Tibial nerve (tissue), 4 donors: ENCODE measurements at places on chromosomes 12 and 14.

DNA sequence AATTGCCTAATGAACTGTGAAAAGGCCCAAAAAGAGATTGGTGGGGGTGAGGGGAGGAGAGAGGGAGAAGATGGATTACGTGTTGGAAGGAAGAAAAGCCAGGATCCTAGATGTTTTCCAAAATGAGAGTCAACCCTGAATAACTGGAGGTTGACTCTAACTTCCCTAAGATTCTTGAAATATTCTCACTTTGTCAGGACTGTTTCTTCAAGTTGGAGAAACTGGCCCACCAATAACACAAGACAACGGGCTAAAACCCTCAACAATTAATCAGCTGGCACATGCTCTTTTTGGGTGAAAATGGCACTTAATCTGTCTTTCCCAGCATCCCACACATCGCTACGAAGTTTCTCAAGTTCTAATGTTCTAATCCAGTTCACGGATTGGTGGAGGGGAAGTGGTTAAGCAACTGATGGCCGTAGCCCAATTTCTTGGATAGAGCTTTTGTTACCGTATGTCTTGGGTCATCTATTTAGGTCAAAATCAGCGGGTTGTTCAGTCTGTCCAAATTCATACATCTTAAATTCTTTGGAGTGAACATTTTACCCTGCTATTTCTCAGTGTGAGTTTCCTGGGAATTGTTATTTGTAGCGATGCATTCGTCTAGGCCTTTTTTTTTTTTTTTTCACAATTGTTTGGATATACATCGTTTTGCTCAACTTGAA lies 49.0 kb downstream of the GPHB5 start:
- no peak for DNase-seq

DNA sequence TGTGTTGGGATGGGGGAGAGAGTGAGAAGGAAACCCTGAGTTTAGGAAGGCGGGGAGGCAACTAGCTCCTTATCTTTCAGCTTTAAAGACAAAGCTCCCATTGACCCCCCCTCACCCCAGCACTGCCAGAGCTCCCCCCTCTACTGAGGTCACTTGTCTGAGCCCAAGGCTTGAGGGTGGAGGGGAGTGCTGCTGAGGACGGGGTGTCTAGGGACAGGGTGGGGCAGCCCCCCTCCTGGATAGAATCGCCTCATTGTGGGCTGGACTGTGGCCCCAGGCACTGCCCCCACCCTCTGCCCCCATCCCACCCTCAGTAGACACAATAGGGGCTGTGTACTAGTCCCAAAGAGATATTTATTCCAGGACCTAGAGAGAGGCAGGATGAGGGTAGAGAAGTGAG lies 3.0 kb downstream of the ERBB3 start:
- DNase-seq: no peak

- no peak for DNase-seq
These were observed 9.2 kb upstream of the CCDC197 start for GRCh38 chr14:93987815-93988476.

- no peak for DNase-seq
These were observed 149.2 kb downstream of the DYRK2 start for GRCh38 chr12:67797753-67798152.

GRCh38 chr14:53328841-53329240 lies 175.7 kb upstream of the DDHD1 start:
- no peak for DNase-seq

DNA sequence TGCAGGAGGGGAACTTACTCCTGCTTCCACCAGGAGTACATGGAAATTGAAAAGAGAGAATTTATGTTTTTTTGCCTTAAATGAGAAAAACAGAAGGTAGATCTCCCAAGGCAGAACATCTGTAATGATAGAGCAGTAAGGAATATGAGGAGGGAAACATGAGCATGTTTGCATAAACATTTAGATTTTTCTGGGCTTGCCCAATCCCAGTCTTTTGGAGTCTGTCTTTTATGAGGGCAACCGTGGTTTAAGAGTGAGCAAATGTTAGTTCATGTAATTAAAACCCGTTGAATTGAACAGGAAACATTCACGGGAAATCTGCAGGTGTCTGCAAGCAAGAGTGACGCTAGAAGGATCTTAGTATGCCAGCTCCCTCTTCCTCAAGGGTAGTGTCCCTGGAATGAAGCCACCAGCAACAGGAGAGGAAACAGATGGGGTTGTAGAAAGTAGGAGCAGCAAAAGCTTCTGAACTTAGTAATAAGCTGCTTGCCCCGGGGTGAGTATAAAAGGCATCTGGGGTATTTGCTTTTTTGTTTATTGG lies 79.3 kb downstream of the ARF6 start:
- DNase-seq: peak; percentile 60

DNA sequence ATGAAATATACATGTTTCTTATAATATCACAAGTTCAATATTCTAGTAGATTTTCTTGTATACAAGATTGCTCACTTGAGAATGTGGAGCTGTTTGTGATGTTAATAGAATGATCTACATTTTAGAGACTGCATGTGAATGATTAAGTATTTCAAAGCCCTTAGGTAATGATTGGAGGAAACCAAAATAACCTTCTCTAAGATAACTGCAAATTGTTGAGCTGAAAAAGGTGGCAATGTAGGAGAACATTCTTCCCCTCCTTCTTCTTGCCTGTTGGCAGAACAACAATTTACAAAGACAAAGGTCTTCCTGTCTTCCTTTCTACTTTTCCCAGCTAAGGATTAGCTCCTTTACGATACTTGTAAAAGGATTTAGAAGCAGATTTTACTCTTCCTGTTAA lies 2.0 kb upstream of the CLEC6A start:
- no peak for DNase-seq

DNA sequence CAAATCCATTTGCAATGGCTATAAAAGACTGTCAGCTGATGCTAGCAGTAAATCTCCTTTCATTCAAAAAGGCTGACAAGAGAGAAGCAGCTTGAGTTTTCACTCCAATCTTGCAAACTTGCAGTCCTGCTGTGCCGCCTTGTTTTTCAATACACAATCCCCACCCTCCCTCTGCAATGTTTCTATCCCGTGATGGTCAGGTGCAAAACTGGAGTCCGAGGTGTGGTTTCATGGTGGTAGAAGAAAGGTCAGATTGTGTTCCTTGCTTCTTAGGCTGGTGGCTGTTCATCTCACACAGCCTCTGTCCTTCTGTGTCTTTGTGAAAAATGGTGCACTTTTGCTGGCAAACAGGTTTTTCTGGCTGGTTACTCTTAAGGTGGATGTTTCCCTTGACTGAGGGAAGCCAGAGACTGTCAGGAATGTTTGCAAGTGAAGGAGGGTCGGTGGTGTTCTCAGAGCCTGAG lies 27.7 kb upstream of the TBX3 start:
- DNase-seq: no peak

GRCh38 chr14:19920021-19920657 lies at the start of gene OR4K5:
OR4K5 (plus strand) TSS chr14:19920607; CDS start chr14:19920607, 0 bp downstream.
- DNase-seq: no peak

DNA sequence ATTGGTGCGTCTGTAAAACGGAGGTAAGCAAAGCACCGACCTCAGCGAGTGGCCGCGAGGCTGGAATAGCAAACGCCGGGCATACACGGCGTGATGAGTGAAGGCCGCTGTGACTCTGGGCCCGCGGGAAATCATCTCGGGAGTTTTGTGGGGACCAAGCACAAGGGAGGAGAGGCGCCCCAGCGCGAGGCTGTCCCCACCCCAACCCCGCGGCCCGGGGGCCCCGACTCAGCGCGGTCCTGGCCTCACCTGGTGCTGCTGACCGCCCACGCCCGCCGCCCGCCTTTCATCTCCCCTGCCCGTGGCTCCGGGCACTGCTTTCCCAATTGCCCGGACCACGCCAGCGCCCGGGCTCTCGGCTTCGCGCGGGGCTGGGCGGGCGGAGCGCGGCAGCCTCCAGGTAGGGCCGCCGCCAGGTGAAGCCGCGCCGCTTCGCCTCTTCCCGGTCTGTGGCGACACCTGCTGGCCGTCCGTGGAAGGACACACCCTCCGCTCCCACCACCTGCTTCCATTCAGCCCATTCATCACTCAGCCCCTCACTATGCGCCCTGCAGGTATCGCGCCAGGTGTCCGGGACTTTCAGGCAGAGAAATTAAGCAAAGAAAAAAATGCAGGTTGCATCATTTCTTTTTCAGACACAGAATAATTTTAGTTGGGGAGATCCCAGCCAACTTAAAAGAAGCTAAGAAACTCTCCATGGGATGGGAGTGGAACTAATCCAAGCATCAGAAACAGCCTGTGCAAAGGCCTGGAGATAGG lies 360.4 kb downstream of the MED13L start:
- peak; percentile 55 for DNase-seq

DNA sequence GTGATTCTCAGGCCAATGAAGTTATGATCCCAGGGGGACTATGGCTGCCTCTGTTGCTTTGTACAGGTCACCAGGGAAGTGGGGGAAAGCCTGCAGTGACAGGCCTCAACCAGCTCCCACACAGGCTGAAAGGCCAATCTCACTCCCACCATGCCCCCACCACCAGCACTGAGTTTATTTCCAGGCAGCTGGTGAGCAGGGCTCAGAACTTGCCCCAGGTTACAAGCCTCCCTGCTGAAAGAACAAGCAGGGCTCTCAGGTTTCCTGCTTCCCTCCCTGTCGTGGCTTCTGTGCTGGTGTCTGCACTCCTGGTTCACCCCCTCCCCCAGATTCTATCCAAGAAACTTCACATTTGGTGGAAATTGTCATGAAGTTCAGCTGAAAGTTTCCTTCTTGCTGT lies 260.3 kb downstream of the CCDC59 start:
- DNase-seq: no peak

- no peak for DNase-seq
These were observed 126.7 kb upstream of the HIF1A start for GRCh38 chr14:61568572-61569011.

GRCh38 chr12:91222746-91223145 lies 40.1 kb upstream of the DCN start:
- DNase-seq: no peak

GRCh38 chr12:41897593-41897992 lies 247.1 kb downstream of the GXYLT1 start:
- no peak for DNase-seq

DNA sequence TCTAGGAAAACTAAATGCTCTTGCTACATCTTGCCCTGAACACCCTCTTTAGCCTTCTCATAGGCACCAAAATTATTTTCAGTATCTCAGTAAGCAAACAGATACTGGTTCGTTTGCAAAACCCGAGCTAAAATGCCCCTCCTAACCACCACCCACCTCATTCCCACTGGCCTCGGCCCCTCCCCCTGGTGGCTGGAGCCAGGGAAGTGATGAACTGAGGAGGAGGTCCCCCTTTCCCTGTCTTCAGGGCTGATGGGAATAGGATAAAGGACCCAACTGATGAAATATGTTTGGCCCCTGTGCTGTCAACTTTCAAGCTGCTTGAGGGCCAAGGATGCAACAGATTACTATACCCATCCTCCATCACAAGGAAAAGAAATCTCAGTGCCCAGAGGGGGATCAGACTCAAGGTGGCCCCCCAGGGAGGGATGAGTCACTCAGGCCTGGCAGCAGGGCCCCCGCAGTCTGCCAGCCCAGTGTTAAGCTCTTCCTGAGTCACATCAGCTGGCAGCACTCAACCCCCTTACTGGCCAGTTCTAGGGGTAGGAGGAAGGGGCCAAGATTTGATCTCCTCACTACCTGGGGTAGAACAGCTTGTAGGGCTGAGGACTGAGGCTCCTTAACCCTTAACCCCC lies 1.7 kb downstream of the ANKRD52 start:
- DNase-seq: no peak

GRCh38 chr12:3154006-3154405 lies 76.8 kb downstream of the TSPAN9 start:
- no peak for DNase-seq

DNA sequence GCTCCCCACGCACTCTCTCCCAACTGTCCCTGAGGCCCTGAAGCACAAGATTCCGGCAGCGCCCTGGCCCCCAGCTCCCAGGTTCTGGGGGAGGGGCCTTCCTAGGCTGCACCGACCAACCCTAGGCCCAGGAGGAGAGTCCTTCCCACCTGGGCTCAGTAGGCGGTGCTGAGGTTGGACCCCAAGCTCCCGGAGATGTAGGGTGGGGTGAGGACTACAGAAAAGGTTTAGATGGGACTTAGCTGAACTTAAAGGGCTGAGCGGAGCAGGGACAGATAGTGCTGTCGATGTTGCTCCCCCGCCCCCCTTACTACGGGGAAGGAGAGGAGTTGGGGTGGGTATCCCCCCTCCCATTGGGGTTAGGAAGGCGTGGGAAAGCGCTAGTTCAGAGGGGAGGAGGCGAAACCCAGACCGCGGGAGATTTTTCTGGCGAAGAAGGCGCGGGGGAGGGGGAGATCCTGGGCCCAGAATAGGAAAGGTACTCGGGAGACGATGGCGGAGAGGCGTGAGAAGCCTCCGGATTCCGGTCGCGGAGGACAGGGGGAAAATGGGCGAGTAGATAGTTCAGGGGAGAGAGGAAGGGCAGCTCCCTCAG lies 4.2 kb upstream of the BAZ2A start:
- DNase-seq: no peak

- no peak for DNase-seq
These were observed 20.8 kb upstream of the AMHR2 start for GRCh38 chr12:53402871-53403270.

DNA sequence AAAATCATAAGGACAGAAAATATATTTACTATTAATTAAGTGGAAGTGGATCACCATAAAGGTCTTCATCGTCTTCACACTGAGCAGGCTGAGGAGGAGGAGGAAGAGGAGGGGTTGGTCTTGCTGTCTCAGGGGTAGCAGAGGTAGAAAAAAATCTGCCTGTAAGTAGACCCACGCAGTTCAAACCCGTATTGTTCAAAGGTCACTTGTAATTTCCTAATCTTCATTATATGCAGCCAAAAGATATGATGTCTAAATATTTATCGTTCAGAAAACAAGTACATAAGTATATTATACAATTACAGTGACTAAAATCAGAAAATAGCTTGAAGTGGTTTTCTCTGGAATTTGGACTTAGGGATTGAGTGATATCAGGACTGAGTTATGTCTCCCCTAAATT lies 72.1 kb downstream of the GTF2A1 start:
- no peak for DNase-seq
